ENCODE measurements at places on chromosomes 1 and 21.

- DNase-seq: no peak
Observed at GRCh38 chr1:174008979-174009378, 13.2 kb downstream of the RC3H1 start.

GRCh38 chr21:37668462-37669239 lies 247.6 kb downstream of the KCNJ6 start:
- peak; percentile 56 for DNase-seq

DNA sequence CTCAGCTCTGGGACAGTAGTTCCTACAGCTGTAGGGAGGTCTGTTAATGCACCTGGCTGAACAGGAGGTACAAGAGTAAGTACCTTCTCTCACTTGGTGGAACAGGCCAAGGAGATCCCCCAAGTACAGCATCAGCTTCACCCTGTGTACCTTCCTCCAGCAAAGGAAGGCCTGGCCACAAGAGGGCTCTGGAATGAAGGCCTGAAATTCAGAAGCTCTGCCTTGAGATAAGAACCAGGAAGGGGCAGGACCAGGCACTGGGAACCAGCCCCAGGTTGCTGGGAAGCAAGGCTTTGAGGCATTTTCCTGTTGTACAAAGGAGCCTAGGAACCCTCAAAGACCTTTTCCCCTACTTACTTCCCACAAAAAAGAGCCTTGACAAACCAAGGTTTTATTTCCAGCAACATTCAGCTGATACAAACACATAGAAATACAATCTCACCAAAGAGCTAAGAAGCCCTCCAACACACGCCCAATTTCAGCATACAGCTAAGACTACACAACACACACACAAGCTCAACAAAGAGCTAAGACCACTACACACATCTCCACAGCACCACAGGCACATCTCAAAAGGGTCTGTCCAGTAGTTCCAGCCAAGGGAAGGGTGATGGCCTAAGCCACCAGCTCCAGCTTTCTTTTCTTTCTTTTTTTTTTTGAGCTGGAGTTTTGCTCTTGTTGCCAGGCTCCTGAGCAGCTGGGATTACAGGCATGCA lies 23.5 kb downstream of the F11R start:
- DNase-seq: no peak

- no peak for DNase-seq
Observed at GRCh38 chr1:19262047-19262446, 10.4 kb downstream of the MRTO4 start.

DNA sequence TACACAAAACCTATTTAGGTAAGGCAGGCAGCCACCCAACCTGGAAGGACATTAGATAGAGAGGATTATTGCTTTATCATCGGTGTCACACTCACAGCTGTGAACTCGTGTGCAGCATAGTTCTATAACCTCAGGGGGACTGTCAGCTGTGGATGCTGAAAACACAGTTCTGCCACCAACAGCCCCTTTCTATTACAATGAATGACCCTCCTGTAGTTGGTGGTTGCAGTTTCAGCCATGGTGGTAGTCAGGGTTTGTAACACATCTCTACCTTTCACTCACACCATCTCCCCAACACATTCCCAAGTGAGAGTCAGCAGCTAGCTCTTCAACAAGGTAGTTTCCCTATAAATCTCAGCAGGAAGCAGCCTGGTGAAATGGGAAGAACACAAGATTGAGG lies 136.8 kb downstream of the ZC3H11B start:
- DNase-seq: no peak

DNA sequence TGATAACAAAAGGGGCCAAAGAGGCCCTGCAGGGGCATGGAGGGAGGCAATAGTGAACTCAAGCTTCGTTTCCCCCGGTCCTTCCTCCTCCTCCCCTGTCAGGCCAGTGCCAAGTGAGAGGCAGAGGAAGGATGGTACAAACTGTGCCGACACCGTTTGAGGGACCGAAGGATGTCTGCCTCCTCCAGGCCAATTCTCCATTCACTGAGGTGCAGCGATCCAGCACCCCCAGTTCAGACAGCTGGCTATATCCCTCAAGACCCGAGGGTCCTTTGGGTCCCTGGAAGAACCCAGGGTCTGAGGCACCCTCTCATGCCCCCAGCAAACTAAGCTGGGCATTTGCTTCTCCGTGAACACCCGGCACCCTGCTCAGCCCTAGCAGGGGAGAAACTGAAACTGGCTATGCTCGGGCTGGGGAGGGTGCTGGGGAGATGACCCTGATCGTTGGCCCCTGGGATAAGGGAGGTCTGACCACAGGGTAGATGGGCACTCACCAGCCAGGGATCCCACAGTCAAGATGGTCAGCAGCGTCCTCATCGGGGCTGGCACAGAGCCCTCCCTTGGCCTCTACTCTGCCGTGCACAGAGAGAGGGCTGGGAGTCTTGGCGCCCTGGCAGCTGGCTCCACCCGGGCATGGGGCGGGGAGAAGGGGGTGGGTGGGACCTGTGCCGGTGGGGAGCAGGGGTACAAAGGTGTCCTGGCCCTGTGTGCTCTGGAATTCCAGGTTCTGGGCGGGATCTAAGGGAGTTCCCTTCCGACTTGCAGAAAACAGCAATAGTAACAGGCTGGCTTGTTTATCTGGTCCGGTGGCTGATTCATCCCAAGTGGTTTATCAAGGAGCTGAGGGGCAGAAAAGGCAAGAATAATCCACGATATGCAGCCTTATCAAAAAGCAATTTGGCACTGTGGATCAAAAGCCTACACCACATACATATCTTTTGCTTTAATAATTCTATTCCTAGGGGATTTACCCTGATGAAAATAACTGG lies at the start of gene IL22RA1:
TSS of gene IL22RA1 (minus strand) at position 595 of the 989 bp plus-strand sequence. CDS start at position 537, 58 bp downstream.
- DNase-seq: no peak

DNA sequence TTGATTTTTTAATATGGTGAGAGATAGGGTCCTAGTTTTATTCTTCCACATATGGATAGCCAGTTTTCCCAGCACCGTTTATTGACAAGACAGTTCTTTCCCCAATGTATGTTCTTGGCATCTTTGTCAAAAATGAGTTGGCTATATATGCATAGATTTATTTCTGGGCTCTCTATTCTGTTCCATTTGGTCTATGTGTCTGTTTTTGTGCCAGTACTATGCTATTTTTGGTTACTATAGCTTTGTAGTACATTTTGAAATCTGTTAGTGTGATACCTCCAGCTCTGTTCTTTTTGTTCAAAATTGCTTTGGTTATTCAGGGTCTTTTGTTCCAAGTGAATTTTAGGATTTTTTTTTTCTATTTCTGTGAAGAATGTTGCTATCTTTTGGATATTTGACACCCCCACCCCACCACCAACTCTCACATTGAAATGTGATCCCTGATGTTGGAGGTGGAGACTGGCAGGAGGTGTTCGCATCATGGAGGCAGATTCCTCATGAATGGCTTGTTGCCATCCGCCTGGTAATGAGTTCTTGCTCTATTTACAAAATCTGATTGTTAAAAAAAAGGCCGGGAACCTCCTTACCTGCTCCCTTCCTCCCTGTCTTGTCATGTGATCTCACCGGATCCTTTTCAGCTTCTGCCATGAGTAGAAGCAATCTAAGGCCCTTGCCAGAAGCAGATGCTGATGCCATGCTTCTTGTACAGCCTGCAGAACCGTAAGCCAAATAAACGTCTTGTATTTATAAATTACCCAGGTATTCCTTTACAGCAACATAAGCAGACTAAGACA lies 54.8 kb upstream of the KRTAP19-8 start:
- DNase-seq: no peak

GRCh38 chr1:169949139-169949538 lies 55.4 kb upstream of the SCYL3 start:
- no peak for DNase-seq

GRCh38 chr1:178684111-178684510 lies 40.9 kb upstream of the RALGPS2 start:
- no peak for DNase-seq

DNA sequence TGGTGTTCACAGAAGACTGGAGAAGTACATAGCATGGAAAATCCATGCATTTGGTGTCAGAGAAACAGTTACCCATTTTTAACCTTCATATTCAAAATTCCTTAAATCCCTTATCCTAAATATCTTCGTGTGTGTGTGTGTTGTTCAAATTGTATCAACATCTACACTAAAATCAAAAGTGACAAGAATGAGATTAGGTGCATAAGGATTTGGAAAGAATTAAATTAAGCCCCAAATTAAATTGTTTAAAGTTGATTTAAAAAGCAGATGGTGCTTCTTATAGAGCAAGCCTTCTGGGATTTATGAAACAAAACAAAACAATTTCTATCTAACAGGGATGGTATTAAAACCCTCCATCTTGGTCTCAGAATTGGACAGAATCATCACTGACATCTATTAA lies 4.7 kb downstream of the RSPH1 start:
- no peak for DNase-seq

- no peak for DNase-seq
Observed at GRCh38 chr1:54506594-54506993, 41.4 kb upstream of the ACOT11 start.

- no peak for DNase-seq
Observed at GRCh38 chr1:4027492-4028138, 127.5 kb upstream of the C1orf174 start.

DNA sequence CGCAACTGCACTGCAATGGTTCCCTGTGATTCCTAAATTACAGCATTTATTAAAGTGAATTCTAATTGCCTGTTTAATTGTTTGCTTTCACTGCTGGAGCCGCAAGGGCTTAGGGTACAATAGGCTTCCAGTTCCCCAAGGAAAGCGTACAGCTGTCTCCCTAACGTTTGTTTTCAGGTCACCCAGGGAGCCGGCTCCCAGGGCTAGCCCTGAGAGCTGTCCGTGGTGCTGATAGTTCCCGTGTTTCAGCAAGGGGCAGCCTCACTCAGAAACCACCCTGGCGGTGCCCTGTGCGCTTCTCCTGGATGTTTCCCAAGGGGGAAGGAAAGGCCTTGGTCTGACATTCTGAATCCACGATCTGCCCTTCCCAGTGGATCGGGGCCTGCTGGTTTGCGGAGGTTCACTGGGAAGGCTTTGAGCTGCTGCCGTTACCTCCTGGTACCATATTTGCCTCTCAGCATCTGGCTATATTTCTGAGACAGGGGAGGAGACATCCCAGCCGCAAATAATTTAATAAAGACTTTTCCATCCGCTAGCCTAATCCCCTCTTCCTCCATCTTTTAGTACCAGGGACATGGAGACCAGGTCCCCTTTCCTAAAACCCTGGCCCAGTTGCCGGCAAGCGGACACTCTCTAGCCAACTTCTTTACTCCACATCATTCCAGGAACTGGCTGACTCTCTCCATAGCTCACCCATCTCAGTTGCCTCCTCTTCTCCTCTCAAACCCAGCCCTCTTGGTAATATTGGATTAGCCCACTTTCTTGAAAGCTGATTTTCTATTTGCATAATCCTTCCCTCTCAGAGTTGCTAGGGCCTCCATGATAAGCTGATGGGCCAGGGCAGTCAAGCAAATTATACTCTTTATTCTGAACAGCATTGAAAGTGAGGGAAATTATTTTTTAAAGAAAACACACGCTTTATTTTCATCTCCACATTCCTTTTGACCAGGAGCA lies 149.0 kb downstream of the IGSF21 start:
- DNase-seq: no peak

GRCh38 chr1:243508303-243508713 lies 252.5 kb downstream of the SDCCAG8 start:
- no peak for DNase-seq

DNA sequence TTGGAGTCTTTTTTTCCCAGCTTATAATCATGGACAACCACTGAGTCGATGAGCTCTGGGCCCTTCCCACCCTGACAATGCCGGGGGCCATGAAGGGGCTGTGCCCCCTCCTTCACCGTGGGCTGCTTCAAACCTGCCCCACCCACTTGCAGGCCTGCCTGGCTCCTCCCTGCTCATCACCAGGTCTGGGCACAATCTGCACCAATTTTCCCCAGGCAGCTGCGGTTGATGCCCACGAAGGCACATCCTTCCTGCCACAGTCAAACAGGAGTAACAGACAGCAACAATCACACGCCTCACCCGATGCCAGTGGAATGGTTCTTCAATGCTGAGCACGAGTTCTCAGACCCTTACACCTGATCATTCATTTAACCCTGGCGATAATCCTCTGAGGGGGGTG lies 18.9 kb downstream of the PGLYRP3 start:
- DNase-seq: no peak

GRCh38 chr1:31038360-31038759 lies 27.2 kb downstream of the PUM1 start:
- DNase-seq: no peak

- DNase-seq: no peak
Observed at GRCh38 chr1:228555074-228555994, 68.2 kb downstream of the RNF187 start.

DNA sequence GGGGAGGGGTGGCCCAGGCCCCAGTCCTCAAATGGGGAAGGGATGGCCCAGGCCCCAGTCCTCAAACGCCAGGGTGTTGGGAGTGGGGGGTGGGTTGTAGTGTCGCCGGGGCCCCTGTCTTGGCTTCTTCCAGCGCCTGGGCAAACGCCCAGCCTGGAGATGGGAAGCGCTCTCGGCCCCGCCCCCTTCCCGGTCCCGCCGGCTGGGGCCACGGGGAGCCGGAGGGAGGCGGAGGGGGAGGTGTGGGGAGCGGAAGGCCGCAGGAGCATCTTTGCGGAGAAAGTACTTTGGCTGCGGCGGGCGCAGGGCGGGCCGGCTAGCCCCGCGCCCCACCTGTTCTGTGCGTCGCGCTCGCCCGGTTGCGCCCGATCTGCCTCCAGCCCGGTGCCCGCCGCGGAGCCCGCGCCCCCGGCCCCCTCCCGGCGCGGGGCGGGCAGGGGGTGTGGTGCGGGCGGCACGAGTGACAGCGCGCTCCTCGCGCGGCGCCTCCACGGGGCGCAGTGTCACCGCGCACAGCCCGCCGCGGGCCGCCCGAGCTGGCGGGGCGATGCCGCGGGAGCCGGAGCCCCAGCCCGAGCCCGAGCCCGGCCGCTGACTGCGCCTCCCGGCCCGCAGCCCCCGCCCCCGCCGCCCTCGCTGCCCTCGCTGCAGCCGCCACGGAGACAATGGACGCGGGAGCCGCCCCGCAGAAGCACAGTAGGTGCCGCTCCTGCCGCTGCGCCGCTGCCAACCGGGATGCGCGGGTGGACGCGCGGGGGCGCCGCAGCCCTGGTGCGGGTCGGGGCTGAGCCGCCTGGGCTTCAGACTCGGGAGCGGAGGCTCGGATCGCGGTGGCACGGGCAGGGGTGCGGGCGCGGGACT lies 31.1 kb upstream of the PEX10 start:
- no peak for DNase-seq

DNA sequence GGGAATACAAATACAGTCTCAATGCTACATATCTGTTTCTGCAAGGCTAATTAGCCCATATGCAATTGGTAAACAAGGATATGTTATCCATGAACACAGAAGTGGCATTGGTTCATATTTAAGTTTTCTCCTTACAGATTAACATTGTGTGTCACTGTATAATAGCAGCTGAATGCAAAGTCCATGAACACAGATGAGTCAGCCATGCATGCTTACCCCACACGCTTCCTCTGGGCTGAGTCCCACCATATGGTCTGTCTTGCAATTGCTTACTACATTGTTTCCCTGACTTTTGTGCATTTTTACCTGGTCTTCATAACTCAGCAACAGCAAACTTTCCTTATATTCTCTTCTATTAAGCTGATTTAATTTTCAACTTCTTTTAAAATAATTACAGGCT lies 41.5 kb upstream of the TSNAX start:
- no peak for DNase-seq

DNA sequence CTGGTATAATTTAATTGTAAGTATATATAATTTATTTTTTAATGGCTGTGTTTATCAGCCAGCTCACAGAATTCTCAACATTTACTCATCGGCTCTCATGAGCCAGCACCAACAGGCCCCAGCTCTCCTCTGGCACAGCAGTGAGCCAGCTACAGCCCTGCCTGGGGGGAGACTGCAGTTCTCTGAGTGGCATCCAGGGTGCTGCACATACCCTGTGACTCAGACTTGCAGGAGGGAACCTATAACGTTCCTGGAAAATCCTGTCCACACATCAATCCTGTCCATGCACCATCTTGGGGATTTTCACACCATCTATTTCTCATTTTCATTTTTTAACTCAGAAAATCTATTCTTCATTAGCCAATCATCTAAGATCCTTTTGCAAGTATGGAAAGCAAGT lies 36.5 kb downstream of the FHAD1 start:
- DNase-seq: no peak
